ENCODE measurements at places on chromosomes 7 and 10. TPM values are rescaled to one million over a fixed set of nuclear protein-coding genes. Genes with fewer than 3 reads are reported as not detected.

DNA sequence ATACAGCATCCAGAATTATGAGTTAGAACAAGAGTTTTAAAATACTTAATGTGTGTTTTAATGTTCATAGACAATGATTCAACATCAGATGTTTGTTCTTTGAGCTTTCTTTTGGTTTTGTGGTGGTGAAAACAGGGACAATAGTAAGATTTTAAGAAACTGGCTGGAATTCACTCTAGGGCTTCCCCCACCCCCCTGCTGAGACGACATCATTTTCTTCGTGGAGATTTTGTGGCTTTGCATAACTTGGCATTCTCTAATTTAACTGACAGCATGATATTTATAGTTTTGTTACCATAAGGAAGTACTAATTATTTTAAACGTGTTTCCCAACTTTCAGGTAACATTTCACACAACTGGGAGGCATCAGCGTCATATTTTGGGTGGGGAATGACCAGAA is 184.1 kb downstream of the BICC1 start:
- no peak for DNase-seq

GRCh38 chr7:107592361-107593024 is 12.4 kb downstream of the BCAP29 start:
- no peak for DNase-seq

DNA sequence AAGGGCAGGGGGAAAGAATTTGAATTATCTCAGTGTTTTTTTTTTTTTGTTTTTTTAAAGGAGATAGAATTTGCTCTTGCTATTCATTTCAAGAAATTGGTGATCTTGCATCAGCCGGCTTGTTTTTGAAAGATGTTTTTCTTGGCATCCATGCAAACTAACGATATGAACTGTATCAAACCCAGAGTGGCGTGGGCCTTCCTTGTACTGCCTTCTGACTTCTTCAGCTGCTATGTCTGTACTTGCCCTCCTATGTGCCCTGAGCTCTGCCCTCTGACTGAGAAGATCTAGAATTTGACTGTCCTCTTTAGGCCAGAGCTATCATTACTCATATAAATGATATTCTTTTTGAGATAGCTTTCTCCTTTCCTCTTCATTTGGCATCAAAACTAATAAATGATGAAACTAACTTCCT is 183.1 kb downstream of the EXOC4 start:
- no peak for DNase-seq

DNA sequence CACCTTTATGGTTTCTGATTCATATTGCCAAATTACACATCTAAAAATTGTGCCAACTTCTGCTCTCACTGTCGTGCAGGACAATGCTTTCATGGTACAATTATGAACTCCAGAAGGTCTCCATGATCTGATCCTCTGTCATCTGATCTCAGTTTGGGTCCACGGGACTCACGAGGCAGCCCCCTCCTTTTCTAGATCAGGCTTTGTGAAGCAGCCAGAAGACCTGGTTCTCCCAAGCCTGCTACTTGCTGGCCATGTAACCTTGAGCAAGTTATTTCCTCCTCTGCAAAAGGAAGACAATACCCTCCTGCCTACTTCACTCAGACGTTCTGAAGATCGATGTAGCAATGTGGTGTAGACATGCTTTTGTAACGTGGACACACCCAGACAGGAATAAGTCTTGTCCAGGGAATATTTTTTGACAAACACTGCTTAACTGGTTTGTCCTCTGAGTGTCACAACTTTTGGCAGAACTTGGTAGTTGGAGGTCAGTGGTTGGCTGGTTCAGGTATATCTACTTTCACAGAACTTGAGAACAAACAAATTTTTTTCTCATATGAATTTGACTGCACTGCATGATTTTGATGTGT is 19.6 kb downstream of the CALML3 start:
- DNase-seq, result no peak

DNA sequence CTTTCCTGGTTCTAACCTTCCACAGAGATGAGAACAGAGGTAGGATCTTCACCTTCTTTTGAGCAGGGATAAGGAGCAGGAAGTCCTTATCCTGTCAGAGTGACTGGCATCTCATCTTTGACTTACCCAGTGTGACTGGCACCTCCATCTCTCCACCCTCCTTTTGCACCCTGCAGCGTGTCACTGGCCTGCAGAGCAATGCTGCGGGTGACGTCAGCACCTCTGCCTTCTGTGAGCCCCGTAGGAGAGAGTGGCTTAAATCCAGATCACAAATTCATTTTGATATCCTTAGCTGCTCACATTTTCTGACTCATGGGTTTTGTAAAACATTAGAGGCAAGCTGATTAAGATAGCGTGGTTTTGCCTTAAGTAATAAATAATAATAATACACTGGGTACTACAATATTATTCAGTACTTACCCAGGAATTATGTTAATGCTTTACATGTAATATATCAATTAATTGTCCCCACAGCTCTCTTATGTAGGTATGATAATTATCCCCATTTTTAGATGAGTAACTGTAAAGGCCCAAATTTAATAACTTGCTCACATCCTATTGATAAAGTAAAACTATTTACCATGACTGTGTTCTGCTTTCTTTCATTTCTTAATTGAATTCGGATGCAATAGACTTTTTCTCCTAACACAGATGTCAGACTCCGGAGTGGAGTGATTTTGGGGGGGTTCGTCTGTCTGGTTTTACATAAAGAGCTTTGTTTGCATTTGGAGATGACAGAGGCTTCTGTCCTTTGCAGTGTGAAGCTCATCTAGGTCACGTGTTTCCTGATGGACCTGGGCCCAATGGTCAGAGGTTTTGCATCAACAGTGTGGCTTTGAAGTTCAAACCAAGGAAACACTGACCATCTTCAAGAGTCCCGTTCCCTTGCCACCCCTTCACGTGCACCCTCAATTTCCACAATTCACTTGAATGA is 24.9 kb downstream of the MSRB2 start:
- DNase-seq, result no peak

DNA sequence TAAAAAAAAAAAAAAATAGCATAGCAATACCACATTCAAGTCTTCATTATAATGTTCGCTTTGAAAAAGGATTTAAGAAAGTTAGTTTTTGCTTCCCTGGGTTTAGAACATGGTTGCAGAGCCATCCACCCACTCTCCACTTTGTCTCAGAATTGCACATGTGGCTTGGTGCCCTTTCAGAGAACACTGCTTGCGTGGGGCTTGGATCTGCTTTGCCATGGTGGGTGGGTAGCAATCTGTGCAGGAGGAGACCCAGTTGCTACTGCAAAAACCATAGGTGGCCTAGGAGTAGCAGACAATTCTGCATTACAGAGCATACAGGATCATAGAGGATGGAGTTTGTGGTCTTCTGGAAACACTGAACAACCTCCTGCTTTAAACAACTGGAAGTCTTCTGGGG is 421.4 kb upstream of the CELF2 start:
- DNase-seq, result no peak

- DNase-seq, result no peak
These were observed 41.3 kb upstream of the TRIL start for GRCh38 chr7:28999427-28999826.

GRCh38 chr10:32318476-32318896 is 28.5 kb downstream of the EPC1 start:
- no peak for DNase-seq

Gene CPN1
- 0.45 TPM for polyA plus RNA-seq

Gene LRRTM3
- polyA plus RNA-seq, result 0.55 TPM

Gene DPYSL4
- polyA plus RNA-seq, result 19.4 TPM

Gene AIFM2
- 3.9 TPM for polyA plus RNA-seq
